Stimulated activated CD4-positive, alpha-beta T cell treated with anti-CD3 and anti-CD28 coated beads, TNF-alpha, amount 100 ng/mL, for 24 hours (primary cell): ENCODE measurements at places on chromosomes 11 and 22.

DNA sequence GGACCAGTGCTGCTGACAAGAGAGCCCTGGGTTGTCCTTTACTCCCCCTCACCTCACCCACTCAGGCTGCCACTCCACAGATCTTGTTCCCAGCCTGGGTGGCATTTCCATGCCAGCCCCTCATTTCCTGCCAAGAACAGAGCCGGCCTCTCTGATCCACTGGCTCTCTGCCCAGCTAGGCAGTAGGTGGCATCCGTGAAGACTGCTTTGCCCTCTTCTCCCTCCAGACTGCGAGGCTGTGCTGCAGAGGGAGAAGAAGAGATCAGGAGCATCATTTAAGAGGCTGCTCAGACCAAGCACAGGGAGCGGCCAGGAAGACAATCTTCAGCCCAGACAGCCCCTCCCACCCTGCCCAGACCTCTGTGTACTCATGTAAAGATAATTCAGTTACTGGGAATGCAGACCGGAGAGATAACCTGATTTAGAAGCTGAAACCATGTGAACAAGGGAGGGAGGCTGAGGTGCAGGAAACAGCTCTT is 126.9 kb upstream of the NCAM1 start:
- no peak for DNase-seq

GRCh38 chr22:46660604-46661201 is 40.5 kb downstream of the GRAMD4 start:
- DNase-seq: no peak

DNA sequence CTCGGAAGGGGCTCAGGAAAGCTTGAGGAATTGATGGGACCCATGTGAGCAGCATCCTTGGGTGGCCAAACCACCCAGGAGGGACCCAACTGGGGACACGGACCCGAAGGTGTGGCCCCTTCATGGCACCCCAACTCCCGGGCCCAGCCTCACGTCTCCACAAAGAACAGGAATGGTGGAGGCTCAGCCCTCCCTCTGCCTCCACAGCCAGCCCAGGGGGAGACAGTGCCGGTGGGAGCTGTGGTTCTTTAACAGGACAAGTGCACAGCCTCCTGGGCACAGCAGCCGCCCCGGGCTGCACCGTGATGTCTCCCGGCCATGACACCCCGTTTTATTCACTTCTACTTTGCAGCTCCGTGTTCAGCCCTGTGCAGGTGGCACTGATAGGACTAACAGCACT is 587.2 kb downstream of the BRD1 start:
- DNase-seq: no peak

GRCh38 chr22:39240831-39241793 is 3.7 kb downstream of the PDGFB start:
- DNase-seq: no peak

DNA sequence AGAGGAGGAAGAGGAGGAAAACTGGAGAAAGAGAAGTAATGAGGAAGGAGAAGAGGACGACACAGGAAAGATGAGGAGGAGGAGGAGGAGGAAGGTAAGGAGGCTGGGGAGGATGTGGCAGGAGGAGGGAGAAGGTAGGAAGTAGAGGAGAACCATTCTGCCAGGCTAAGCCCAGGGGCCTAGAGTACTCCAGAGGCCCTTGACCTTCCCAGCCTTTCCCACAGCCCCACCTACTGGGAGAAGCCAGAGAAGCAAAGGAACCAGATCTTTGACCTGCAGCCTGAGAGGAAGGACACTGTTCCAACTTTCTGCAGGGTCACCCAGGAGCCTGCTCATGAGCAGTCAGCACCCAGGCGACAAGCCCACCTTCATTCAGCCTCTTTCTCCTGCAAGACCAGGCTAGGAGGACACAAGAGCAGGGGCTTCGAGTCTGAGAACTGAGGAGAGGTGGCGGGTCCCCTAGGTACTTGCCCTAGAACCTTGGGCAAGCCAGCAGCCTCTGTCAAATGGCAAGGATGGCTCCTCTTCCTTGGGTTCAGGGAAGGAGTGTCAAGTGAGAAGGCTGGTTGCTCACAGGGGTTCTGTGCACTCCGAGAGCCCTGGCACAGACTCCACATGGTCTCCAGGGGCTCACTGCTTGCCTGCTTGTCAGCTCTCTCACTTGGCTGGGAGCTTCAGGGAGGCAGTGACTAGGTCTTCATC is 27.9 kb upstream of the OAF start:
- DNase-seq: no peak

DNA sequence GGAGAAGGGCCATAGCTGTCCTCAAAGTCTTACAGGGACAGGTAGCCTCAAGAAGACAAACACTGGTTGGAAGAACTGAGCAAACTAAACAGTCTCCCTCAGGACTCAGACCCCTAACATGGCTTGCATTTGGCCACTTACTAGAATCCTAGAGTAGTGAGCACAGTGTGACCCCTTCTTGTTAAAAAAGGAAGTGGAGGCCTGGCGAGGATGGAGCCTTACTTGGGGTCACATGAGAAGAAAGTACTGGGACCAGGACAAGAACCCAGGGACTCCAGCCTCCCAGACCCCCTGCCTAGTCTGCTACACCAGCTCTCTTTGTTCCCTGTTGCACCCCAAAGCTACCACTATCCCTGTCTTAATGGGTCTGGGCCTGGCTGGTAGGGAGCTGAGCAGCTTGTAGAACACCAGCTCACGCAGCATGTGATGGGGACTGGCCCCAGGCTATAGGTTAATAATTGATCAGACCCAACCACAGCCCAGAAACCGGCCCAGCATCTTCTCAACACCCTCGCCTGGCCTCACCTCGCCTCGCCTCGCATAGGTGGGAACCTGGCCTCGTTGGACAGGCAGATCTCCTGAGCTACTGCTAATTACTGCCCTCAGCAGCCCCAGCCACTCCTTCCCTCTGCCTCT is 17.6 kb downstream of the DGAT2 start:
- DNase-seq: no peak

GRCh38 chr22:10741210-10741609 is 4786.8 kb upstream of the OR11H1 start:
- DNase-seq: no peak

GRCh38 chr11:120858740-120859139 is 165.2 kb upstream of the TBCEL start:
- DNase-seq: no peak

DNA sequence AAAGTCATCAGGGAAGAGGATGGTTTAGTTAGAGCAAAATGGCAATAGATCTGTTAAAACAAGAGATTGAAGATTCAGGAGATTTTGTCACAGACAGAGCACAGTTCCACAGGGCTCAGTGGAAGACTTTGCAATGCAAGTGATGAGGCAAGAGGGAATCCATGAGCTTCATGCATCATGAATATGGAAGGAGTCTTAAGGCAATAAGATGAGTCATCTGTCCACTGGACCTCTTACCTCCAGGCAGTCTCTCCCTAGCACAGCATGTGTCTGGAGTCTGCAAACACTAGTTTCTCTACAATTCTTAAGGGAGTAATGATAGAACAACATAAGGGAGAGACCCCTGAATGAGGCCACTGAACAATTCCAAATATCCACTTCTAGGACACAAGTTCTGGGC is 245.7 kb downstream of the NXPE2 start:
- DNase-seq: no peak

DNA sequence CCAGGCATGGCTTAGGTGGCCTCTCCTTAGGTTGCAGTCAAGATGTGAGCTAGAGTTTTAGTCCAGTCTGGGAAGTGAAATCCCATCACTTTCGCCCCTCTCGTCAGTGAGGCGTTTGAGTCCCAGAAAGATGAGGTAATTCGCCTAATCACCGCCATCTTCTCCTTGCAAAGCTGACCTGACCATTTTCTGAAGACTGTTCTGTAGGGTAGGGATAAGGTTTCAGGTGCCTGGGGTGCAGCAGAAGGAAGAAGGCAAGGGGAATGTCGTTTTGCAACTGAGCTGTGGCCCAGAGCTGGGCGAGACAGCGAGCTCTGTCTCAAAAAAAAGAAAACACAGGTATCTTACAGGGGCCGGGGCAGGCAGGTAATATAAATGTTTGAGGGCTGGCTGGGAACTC is 61.7 kb upstream of the CECR2 start:
- DNase-seq: no peak

GRCh38 chr22:35327690-35328471 is 28.2 kb downstream of the TOM1 start:
- no peak for DNase-seq

DNA sequence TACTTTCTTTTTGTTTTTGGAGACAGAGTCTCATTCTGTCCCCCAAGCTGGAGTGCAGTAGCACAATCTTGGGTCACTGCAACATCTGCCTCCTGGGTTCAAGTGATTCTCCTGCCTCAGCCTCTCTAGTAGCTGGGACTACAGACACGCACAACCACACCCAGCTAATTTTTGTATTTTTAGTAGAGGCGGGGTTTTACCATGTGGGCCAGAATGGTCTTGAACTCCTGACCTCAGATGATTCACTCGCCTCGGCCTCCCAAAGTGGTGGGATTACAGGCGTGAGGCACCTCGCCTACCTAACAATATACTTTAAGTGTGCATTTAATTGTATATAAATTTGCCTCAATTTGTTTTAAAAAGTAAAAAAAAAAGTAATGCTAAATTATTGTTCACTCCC is 38.4 kb downstream of the GRK3 start:
- no peak for DNase-seq

GRCh38 chr11:17402486-17402885 is 14.0 kb upstream of the KCNJ11 start:
- no peak for DNase-seq

- no peak for DNase-seq
Observed at GRCh38 chr22:17823226-17823625, 49.0 kb upstream of the BID start.

DNA sequence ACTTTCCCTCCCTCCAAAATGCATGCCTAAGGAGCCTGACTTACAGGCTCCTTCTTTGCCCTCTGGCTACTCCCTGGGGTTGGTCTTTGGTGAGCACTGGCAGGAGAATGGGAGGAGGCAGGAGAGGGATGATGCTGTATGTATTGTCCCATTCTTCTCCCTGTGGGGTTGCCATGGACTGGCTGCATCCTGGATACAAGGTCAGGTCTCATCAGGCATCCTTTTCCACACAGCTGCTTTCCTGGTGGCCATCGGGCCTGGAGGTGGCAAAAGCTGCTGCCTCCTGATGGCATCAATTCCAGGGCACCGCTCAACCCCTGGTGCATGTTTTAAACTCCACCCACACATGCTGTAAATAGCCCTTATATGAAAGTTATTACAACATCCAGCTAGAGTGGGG is 257.2 kb downstream of the ETS1 start:
- no peak for DNase-seq

DNA sequence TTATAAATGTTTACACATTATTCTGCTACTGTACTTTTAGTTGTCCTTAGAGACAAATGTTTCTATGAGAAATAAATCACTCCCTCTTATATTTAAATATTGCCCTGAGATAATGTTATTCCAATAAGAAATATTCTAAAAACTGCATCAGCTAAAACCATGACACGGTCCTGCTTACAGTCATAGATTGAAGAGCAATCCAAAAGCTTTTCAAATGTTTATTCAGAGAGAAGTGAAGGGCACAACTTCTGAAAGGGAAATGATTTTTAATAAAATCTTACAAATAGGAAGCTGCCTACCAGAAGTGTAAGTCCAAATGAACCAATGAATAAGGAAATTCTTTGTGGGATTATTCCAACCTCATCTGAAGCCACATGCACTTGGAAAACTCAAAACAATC is 49.2 kb downstream of the STK33 start:
- no peak for DNase-seq
